ENCODE measurements at places on chromosomes 4 and X.
A peak's percentile ranks its signal among the peaks of the same experiment; 100 is the strongest.

- no peak for DNase-seq
Observed at GRCh38 chr4:7945709-7946380, 6.2 kb upstream of the AFAP1 start.

DNA sequence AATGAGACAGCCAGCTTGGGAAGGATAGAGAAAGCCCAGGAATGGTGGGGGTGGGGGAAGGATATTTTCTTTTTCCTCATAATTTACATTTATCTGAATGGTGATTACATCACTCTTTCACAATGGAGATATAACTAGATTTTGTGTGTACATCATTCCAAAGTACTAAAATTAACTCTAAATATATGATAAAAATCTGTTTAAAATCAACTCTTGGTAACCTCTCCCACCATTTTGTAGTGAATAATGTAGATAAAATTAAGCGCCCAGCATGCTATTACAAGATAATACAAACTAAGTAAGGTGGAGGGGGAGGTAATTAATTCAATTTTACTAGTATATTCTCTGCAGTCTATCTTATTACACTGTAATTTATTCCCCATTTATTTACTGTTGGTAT is 78.9 kb downstream of the NCAPG start:
- DNase-seq = no peak

GRCh38 chrX:123215397-123216089 is 31.5 kb downstream of the GRIA3 start:
- DNase-seq = no peak

- DNase-seq = no peak
Observed at GRCh38 chr4:13386405-13387107, 97.6 kb downstream of the RAB28 start.

- DNase-seq = no peak
Observed at GRCh38 chr4:150462743-150463142, 119.2 kb upstream of the MAB21L2 start.

DNA sequence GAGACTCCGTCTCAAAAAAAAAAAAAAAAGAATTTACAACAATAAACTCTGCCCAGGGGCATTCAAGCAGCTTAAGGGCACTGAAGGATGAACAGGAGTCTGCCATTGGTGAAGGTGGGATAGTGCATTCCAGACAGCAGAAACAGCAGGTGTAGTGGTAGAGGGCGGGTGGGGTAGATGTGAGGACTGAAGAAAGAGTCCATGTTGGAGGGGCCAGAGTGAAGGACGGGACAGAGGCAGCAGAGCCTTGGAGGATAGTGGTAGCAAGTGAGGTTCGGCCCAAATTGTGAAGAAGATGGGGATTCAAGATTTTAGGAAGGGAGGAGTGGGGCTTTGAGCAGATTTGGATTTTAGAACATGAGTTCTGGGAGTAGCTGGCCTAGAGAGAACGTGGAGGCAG is 75.7 kb downstream of the MED28 start:
- no peak for DNase-seq

GRCh38 chr4:3199653-3200422 is 49.1 kb upstream of the MSANTD1 start:
- no peak for DNase-seq

DNA sequence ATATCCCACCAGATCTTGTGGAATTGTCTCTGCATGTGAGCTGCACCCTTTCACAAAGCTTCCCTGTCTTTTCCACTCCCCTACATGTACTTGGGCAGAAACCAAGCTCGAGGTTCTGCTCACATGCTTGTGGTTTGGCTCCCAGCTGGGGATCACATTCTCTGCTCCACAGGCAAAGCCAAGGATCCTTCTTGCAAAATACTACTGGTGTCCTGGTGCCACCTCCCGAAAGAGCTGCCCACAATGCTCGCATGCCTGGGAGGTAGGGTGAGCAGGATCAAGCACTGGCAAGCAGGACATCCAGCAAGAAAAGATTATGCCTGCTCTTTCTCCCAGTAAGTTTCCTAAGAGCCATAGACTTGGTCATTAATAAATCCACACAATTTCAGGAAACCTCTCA is 45.1 kb upstream of the PPARGC1A start:
- DNase-seq = no peak

- no peak for DNase-seq
Observed at GRCh38 chr4:165667969-165668368, 205.1 kb upstream of the TLL1 start.

- DNase-seq = peak; percentile 46
Observed at GRCh38 chr4:147846318-147847155, 114.6 kb downstream of the ARHGAP10 start.

DNA sequence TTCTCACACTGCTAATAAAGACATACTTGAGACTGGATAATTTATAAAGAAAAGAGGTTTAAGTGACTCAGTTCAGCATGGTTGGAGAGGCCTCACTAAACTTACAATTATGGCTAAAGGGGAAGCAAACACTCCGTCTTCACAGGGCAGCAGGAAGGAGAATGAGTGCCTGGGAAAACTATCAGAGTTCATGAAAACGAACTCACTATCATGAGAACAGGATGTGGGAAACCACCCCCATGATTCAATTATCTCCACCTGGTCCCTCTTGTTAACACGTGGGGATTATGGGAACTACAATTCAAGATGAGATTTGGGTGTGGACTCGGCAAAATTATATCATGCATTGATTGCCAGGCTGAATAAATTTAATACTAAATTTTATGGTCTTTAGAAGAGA is 592.7 kb downstream of the GRXCR1 start:
- DNase-seq = no peak

DNA sequence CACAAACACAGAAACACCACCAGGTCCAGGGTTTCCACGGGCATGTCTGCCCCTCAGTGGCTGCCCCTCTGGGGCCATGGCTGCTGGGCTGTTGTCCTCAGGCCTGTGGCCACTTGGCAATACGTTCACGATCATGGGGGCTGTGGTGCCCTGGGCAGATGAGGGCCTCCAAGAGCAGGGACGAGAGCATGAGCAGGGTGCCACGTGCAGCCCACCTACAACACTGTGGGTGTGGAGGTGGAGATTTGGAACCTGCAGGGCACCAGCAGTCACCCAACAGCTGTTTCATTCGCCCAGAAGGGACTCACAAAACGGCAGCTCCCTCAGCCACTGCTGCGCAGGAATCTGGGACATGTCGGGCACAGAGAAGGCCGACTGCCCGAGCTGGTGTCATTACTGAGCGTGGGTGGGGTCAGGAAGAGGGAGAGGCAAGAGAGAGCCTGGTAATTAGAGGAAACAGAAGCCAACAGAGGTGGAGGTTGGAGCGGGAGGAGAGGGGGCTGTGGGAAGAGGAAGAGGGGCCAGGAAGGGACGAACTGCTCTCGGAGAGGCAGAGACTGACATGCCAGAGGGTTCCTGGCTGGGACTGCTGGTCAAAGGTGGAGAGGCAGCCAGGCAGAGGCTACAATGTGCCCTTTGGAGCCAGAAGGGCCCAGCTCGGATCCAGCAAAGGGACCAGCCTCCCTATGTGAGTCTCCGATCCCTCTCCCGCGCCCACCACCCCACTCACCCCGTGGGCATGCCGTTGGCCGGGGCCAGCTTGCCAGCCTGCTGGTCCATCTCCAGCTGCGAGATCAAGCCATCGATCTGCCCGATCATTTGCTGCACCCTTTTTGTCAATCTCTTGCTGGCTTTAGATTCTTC is 23.1 kb downstream of the FGFR3 start:
- no peak for DNase-seq

DNA sequence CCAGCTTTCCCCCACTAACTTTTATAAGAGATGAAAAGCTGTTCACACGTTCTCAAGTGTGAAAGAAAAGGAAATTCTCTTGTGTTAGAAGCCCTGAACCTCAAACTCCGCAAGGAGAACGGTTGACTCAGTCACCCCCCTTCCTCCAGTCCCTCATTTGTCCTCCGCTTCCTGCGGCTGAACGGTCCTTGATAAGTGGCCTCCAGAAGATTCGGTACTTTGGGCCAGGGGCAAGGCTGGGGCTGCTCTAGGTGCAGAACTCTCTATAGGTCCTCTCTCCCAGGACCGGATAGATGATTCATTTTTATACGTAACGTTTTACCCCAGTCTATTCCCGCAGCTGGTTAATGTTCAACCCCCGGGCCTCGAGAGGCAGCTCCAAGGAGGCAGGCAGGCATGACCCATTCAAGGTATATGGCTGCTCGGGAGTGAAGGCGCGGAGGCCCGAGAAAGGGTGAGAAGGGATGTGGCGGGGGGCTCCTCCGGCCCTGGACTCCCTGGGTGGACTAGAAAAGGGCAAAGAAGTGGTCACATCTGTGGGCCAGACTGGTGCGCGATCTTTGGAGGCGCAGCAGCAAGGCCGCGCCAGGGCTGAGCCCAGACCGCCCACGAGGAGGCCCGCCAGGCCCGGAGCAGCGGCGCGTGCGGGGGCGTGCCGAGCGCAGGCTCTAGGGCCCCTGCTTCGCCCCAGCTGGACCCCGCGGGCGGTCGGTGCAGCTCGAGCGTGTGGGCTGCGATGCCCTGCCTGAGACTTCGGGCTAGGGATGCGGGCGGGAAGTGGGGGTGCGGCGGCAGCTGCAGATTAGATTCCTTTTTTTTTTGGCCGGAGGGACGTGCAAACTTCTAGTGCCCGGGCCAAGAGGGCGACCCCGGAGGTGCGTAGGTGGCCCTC is 11.7 kb downstream of the PITX2 start:
- no peak for DNase-seq

GRCh38 chr4:85966373-85966772 is 393.5 kb downstream of the MAPK10 start:
- DNase-seq = peak; percentile 41

GRCh38 chrX:38276089-38276488 is 51.2 kb downstream of the RPGR start:
- no peak for DNase-seq

DNA sequence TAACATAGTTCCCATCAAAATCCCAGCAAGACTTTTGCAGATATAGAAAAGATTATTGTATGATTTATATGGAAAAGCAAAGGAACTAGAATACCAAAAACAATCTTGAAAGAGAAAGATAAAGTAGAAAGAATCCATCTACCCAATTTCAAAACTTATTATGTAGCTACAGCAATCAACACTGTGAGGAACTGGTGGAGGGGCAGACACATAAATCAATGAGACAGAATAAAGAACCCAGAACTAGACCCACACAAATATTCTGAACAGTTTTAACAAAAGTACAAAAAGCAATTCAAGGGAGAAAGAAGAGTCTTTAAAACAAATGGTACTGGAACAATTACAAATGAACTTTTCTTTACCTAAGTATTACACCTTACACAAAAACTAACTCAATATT is 67.0 kb downstream of the LRBA start:
- DNase-seq = no peak

DNA sequence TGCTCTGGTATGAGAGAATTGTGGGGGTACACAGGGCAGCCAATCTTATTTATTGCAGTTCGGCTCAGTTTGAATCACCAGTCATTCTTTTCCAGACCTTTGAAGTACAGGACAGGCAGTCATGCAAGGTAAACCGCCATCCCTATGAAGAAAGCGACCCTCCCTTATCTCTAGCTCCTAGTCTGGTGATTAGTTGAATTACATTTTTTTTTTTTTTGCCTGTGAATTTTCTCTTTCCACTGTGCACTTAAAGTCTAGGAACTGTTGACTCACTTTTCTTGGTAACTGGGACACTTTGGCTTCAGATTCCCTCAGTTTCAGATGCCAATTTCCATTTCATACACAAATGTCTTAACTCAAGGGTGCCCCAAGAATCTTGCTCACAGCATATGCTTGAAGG is 82.4 kb upstream of the FAM9C start:
- DNase-seq = no peak

GRCh38 chrX:2888309-2888708 is 40.8 kb downstream of the ARSD start:
- DNase-seq = no peak

GRCh38 chrX:151902813-151903591 is 9.7 kb upstream of the MAGEA4 start:
- peak; percentile 95 for DNase-seq

DNA sequence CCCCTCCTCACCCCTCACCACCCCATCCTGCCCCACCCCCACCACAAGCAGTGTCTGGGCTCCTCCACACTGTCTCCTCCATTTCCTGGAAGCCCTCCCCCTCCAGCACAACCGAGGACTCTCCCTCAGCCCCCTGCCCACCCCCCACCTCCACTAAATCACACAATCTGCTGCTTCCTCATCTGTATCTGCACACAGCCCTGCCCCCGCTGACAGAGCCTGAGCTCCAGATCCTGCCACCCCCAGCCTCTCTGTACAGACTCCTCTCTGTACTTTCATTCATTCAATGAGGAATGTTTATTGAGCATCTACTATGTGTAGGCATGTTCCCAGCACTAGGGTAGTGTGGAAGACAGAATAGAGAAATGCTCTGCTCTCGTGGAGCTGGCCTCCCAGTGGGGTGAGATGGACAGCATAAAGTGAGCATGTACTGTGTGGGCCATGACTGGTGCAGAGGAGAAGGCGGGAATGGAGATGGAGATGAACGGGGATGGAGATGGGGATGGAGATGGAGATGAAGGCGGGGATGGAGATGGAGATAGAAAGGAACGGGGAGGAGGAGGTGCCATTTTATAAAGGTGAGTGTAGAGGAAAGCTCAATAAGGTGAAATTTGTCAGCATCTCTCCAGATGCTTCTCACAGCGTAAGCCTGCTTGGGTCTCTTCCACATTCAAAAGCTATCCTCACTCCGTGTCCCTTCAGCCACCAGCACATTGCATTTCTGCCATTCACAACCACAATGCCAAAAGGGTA is 2.5 kb upstream of the PPP2R2C start:
- DNase-seq = no peak

- DNase-seq = no peak
Observed at GRCh38 chrX:19563746-19564145, 48.4 kb upstream of the MAP3K15 start.

DNA sequence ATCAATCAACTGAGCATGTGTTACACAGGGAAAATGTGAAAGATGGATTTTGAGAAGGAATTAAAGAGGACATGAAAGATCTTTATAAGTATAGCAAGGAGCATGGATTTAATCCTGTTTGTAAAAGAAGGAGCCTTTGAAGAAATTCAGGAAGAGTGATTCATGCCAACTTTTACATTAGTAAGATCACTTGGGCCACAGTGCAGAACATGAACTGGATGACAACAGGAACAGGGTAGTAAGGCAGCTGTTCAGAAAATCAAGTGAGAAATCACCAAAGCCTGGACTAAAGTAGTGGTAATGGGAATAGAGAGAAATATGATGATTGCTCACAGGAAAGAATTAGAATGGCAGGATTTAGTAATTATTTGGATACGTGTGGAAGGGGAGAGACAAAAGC is 265.7 kb upstream of the PCDH7 start:
- no peak for DNase-seq

DNA sequence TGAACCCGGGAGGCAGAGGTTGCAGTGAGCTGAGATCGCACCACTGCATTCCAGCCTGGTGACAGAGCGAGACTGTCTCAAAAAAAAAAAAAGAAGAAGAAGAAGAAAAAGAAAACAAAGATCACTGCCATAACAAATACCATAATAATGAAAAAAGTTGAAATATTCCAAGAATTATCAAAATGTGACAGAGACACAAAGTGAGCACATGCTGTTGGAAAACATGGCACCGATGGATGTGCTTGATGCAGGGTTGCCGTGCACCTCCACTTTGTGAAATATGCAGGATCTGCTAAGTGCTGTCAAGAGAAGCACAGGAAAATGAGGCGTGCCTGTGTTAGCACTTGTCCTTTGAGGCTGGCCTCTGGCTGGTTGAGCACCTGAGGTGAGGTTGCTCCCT is 133.3 kb downstream of the STK32B start:
- DNase-seq = no peak
